Stimulated activated CD4-positive, alpha-beta T cell treated with anti-CD3 and anti-CD28 coated beads, Interleukin-12 subunit alpha, Interleukin-12 subunit beta, amount 100 ng/mL, for 24 hours (primary cell): ENCODE measurements at places on chromosomes 6 and 20.

- no peak for DNase-seq
Observed at GRCh38 chr20:13294522-13294921, 73.4 kb downstream of the ISM1 start.

- no peak for DNase-seq
Observed at GRCh38 chr20:19540392-19540791, 217.7 kb upstream of the RIN2 start.

DNA sequence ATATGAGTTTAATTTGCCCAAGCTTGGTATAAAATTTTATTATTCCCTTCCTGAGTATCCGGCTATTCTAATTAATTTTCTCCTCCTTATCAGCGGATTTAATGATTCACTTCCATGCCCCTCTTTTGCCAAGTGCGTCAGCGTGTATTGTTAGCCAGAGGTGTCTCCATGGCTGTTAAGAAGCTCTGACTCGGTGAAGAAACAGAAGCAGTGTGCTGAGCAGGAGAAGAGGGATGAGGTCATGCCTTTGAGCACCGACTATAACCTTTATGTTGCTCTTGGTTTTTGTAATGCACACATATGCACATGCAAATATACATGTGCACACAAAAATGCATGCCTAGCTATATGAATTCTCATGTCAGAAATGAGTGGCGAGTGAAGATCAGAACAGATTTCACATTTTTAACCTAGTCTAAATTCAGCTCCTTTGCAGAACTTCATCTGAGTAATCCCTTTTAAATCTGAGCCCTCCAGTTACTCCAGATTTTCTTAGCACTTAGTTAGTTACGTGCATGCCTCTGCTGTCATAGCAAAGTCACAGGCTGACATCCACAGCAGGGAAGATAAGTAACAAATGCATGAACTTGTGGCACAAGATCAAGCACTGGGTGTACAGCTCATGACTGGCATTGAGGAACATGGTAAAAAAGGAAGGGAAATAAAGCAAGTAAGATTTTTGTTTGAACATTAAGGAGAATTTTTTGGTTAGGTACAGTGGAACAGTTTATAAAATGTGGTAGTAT, 24.3 kb downstream of the HTR1E start:
- DNase-seq, result no peak

- no peak for DNase-seq
Observed at GRCh38 chr20:63854069-63854765, 7.1 kb upstream of the ABHD16B start.

DNA sequence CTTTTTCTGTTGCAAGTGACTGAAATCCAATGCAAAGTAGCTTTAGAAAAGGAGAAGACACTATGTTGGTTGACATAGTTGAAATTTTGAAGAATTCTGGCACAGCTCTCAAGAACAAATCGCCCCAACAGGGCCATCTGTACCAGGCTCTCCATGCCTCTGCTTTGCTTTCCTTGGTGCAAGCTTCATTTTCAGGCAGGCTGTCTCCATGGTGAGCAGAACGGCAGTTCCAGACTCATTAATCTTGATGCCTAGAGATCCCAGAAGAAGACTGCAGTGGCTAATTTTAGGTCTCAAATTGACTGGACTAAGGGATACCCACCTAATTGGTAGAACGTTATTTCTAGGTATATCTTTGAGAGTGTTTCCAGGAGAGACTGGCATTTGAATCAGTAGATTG, 950.7 kb upstream of the FLRT3 start:
- no peak for DNase-seq

- DNase-seq, result peak; percentile 69
Observed at GRCh38 chr20:56358600-56359211, at the start of gene FAM210B. FAM210B (plus strand) TSS chr20:56358974; CDS start chr20:56359006, 32 bp downstream.

- no peak for DNase-seq
Observed at GRCh38 chr6:62283796-62284411, 2.1 kb downstream of the KHDRBS2 start.

- DNase-seq, result no peak
Observed at GRCh38 chr6:958488-958887, 265.5 kb upstream of the EXOC2 start.

GRCh38 chr6:73640179-73640750, 13.5 kb downstream of the SLC17A5 start:
- DNase-seq, result no peak

- no peak for DNase-seq
Observed at GRCh38 chr6:44217332-44218143, 812 bp downstream of the MYMX start.

DNA sequence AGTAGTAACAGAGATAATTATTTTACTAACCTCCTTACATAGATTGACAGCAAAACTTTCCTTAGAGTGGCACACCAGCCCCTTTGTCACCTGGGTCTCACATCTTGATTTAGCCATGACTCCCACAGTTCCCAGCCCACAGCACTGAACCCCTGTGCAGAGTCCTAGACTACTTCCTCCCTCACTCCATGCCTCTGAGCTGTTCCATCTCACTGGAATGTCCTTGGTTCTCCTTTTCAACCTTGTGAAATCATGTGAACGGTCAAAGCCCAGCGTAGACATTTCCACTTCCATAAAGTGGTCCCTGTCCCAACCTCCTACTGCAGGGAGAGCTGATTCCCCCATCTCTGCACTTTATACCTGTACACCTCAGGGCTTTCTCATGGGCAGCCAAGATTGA, 19.7 kb downstream of the CGA start:
- no peak for DNase-seq

DNA sequence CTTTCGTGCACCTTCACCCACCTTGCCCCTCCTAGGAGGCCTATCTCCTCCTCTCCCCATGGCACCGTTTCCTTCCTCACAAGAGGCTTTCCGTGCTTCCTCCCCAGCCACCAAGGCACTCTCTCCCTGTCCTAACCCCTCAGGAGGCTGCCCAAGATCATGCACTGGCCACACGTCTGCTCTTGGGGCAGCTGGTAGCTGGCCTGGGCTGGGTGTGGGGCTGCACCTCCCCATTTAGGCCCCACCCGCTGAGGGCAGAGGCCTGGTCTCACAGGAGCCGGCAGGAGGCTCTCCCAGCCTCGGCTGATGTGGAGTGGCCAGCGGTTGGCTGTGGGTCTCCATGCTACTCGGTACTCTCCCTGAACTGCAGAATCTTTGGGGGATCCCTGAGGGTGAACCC, 13.6 kb downstream of the NOL4L start:
- no peak for DNase-seq

DNA sequence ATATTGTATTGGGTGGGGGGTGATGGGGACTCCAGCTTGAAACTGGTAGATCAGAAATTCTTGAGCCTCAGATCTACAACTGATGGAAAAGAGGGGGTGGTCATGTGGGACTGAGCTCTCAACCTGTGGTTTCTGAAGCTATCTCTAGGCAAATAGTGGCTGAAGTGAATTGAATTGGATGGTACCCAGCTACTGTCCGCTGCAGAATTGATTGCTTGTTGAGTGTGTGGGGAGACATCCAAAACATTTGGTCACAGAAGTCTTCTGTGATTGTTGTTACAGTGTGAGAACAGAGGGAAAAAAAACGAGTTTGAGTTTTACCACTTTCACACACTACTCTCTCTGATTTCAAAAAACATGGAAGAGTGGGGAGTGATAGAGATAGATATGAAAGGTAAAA, 14.8 kb downstream of the CDS2 start:
- DNase-seq, result no peak
